Stimulated activated naive B cell treated with anti-CD40 and anti-IgM and Interleukin-4, amounts not matched to agents 10 μg/mL and 1 μg/mL and 100 μg/mL, for 72 hours (primary cell): ENCODE measurements at places on chromosomes 11 and 22.

DNA sequence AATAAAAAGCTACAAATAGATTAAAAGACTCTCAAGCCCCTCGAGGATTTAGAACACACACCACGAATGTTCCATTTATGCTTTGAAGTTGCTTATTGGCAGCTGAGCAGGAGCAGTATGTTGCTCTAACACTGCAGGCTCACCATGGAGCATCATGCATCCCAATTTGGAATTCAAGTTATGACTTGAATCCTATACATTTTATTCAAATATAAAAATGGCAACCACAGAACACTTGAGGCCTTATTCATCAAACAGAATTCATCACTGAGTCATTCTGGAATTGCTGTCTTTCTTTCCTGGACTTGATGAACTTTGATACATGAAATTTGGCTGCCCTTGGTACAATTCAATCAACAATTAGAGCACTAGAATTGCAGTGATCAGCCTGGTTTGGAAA is 24.5 kb upstream of the BLID start:
- no peak for DNase-seq

- DNase-seq = no peak
Observed at GRCh38 chr11:102427068-102427467, 25.5 kb downstream of the TMEM123 start.

GRCh38 chr22:25950111-25950510 is 208.1 kb downstream of the MYO18B start:
- peak; percentile 40 for DNase-seq

- DNase-seq = no peak
Observed at GRCh38 chr11:111310723-111311122, 12.4 kb downstream of the POU2AF3 start.

- DNase-seq = no peak
Observed at GRCh38 chr11:110955776-110956175, 243.5 kb upstream of the ARHGAP20 start.

DNA sequence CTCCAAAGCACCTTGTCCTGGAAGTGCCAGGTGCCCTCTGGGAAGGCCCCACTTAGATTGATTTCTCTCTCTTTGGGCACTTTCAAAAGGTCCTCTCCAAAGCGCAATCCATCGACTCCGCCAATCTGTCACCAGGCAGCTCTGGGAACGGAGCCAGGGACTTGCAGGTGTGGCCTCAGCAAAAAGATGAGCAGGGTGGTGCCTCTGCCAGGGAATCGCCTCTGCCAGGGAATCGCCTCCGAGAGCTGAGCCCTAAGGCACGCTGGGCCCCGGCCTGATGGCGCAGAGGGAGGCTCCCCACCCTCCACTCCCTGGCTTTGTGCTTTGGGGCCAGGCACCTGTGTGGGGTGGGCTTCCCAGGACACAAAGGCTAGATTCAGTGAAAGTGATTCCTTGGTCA is 1391.3 kb downstream of the TBC1D22A start:
- DNase-seq = no peak

DNA sequence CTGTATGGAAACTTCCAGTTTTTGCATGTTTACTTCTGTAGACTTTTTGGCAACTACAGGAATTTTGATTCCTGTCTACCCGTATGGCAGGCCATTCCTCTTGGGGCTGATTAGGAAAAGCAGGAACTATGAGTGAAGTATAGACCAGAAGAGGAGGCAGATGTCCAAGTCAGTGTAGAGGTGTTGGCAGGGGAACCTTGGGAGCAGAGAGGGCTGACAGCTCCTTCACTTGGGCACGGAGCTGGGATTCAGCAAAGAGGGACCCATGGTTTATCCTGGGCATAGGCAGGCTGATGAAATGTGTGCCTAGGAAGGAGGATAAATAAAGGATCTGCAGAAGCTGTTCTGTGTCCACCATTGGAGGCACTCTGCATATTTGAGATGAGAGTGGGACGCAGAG is 33.1 kb downstream of the TREH start:
- no peak for DNase-seq

GRCh38 chr11:81377418-81377817 is 1356.2 kb downstream of the FAM181B start:
- DNase-seq = no peak
